ENCODE measurements at places on chromosomes 6 and 20.

DNA sequence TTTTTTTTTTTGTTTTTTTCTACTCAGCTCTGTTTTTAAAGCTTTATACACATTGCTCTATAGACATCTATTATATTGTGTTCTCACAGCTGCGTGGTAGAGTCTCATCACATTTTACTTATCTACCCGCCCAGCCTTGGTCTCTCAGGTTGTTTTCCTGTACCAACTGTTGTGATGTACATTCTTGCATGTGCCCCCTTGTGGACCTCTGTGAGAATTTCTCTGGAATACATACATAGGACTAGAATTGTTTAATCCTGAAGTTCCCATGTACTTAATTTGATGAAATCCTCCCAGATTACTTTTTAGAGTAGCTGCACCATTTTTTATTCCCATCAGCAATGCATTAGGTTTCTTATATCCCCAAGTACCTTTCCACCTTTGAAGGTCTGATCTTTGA lies 40.4 kb upstream of the TINAG start:
- no peak for DNase-seq

- no peak for DNase-seq
These were observed 23.9 kb downstream of the SUN5 start for GRCh38 chr20:32980131-32980941.

DNA sequence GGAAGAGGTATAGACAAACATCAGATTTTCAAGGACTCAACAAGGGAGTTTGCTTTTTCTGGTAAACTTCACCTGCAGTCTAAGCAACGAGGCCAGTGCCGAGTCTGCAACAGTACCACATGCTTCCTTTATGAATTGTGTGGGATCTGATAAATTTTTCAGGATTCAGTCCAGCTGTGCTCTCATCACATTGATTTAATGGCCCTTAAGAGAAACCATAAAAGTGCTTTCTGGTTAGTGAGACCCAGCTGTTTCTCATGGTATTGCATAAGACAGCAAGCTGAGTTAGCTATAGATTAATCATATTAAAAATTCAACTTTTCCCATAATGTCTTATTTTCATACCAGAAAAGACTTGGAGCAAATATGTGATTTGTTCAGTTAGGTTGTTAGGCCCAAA lies 291.4 kb downstream of the CENPW start:
- no peak for DNase-seq

- no peak for DNase-seq
These were observed 10.5 kb downstream of the CRISP3 start for GRCh38 chr6:49733680-49734079.

DNA sequence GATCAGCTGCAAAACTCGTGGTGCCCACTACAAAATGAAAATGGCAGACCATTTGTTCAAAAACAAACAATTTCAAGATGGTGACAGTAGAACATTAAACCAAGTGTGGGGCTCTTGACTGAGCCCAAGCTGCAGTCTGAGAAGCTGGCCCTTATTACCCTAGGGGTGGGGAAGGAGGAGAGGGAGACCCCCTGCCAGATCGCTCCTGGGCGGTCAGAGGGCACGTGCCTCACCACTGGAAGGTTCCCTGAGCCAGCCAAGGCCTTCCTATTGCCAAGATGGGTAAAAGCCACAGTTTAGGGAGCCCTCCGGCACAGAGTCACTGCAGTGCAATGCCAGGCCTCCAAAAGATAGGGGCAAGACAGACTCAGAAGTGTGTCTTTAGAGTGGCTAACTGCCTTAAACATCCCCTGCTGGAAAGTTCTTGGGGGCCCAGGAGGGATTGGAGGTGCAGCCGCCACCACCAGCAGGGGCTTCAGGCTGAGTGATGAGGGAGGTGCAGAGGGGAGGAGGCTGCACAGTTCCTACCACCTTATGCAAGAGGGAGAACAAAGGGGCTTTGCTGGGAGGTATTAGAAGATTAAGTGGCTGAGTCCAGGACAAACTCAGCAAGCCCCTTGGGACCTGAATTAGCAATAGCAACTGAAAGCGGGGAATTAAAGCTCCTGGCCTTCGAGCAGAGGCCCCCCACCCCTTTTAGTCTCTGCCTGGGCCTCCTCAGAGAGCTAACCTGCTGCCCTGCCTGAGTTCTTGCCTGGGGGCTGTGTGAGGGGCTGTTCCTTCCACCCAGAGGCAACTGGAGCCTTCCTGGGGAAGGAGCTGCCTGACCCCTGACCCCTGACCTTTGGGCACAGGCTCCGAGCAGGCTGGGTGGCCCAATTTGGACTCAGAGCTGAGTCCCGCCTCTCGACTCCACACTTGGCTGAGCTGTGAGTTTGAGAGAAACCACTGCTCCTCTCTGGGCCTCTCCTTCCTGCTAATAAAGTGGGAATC lies 88.4 kb downstream of the VEGFA start:
- DNase-seq = peak; percentile 73

DNA sequence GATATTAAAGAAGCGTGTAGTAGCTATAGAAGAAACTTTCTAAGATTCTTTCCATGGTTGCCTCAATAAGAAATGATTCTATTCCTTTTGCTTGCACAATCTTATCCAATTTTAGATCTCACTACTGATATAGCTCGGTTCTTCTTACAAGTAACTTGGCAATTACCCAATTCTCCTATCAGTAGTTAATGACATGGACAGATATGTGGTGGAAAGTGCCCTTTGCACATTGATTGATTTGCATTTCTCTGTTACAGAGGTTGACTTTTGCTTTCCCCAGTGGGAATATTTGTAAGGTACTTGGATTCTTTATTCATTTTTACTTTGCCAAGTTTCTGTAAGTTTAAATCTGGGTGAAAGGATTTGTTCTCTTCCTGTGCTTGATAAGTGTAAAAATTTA lies 93.7 kb upstream of the QKI start:
- no peak for DNase-seq

- DNase-seq = no peak
These were observed 2.4 kb downstream of the BAK1 start for GRCh38 chr6:33577718-33578117.

DNA sequence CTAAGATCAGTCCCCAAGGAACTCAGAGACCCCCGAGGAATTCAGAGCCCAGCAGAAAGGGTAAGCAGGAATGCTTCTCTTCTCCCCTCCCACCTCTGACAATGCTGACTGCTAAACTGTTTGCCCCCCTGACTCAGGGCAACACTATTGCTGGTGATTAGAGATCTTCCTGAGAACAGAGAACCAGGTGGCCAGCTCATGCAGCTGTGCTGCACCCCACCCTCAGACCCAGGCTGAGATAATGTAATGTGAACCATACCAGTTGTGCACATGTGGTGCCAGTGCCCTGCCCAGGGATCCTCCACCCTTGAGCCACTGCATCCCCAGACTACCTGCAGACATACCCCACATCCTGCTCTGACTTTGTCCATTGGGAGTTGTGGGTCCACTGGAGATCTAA lies 139.1 kb upstream of the ARG1 start:
- no peak for DNase-seq

- no peak for DNase-seq
These were observed 6.3 kb upstream of the CD40 start for GRCh38 chr20:46111836-46112212.

GRCh38 chr6:157681041-157681650 lies 141.9 kb upstream of the SNX9 start:
- DNase-seq = no peak

DNA sequence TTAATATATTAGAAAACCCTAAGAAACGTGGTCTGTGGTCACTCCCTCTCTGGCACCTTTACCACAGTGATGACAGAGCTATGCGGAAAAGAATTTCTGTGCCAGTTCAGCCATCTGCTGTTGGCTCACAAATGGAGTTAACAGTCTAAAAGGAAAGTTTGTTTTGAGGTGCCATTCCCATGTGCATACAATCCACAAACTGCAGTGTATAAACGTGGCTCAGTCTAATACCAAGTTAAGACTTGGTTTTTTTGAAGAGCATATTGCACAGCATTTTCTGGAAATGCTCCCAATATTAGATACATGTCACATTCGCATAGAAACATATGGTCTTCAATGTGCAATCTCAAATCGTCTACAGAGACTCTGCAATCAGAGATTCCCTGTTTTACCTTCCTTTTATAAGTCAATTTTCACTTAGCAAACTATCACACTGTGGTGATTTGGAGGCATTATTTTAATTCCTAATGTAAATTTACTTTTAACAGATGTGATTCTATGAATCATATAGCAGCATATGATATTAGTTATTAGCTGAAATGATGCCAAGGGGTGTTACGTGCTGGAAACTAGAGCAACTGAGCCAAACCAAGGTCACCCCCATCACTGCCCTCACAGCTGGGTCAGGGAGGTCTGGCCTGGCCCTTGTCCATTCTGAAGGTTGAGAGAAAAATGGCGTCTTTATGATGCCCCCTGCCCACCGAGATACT lies 383.5 kb downstream of the PRKN start:
- no peak for DNase-seq

DNA sequence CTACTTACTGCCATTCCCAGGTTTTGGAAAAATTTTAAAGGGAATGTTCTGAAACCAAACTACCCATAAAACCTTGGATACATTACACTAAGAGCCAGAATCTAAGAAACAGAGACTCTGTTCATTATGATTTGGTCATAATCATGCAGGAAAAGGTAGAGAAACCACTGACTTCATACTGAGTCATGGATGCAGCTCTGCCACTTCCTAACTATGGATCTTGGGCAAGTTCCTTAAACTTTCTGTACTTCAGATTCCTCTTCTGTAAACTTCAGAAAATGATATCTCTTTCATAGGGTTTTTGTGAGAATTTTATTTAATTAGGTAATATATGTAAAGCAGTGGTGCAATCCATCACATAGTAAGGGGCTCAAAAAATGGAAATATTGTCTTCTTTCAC lies 20.0 kb downstream of the PLA2G7 start:
- DNase-seq = no peak

- DNase-seq = no peak
These were observed 126.4 kb downstream of the LY86 start for GRCh38 chr6:6714953-6715352.

DNA sequence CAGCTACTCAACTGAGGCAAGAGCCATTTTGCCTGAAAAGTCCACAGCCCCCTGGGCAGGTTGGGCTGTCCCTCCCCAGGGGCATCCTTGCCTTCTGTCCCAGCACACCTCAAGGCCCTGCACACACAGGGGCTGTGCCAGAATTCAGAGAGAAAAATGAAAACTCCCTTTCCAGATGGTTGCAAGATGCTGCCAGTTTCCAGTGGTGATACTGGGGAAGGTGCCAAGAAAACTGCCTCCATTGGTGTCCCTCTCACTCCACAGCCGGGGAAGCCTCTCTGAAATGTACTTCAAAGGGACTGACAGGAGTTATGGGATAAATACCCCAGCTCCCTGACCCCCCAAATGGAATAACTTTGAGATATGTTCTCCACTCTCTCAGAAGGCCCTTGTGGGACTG lies 154.2 kb upstream of the MAFB start:
- DNase-seq = no peak

DNA sequence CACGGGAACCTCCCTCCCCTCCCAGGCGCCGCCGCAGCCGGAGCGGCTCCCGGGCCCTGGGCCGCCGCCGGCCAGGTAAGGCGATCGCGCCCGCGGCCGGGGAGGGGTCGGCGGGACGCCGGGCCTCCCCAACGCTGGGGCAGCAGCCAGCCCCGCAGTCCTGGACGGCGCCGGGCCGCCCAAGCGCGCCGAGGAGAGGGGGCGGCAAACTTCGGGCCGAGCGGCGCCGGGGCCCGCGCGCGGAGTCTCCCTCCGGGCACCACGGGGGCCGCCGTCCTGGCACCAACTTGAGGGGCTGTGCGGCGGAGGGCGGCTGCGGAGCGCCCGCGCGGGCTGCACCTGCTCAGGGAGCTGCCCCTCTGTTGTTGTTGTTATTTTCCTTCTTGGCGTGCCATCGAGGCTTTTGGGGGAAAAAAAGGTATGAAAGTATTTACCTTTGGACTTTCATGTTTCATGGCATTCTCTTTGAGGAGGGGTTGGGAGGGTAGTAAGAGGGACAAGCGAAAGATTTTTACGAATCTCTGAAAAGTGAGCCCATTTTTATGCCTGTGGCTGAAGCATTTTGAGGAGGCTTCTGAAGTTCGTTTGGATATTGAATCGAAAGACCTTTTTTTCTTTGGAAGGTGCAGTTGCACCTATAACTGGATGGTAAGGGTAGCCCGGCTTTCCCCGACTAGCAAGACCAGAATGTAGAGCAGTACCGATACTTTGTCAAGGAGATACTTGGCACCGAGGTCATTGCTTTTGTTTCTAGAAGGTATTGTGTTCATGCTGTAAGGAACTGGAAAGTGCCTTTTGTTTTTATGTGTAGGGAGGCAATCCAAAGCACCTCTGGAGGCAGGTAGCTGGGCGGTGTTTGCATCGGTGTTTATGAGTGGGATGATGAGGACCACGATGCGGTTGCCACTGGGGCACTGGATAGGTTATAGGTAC lies at the start of gene RNF182:
TSS of gene RNF182 (plus strand) at position 4 of the 933 bp plus-strand sequence. CDS start 52,168 bp downstream, outside the sequence.
- peak; percentile 13 for DNase-seq

- DNase-seq = peak; percentile 38
These were observed 44.3 kb downstream of the PDYN start for GRCh38 chr20:1949347-1950100.

GRCh38 chr6:83601119-83601518 lies 88.8 kb downstream of the PRSS35 start:
- DNase-seq = no peak

- DNase-seq = no peak
These were observed 40.4 kb downstream of the C6orf118 start for GRCh38 chr6:165268987-165269386.
